ENCODE measurements at places on chromosomes 7 and 10.

DNA sequence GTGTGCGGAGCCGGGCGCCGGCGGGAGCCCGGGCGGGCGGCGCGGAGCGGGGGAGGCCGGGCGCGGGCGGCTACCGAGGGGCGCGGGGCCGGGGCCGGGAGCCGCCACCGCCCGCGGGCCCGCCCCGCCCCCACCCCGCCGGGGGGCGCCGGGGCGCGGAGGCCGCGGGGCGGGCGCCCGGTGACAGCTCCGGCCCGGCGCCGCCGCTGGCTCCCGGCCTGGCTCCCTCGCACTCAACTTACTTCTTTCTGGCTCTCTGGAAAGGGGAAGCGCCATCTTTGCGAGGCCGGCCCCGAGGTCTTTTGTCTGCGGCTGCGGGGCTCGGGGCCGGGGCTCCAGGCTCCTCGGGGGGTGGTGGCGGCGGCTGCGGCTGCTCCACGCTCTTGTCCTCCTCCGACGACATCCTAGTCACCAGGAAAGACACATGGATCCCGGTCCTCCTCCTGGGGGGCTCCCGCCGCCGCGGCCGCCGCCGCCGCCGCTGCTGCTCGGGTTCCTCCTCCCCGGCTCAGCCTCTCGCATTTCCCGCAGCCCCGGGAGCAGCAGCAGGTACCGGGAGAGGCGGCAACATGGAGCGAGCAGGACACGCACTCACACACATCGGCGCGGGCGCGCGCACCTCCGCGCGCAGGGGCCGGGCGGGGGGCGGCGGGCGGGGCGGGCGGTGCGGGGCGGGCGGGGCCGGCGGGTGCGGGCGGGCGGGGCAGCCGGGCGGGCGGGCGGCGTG lies at the start of gene KMT2C:
KMT2C (minus strand) TSS at position 620 of the 727 bp plus-strand sequence; CDS start at position 403, 217 bp downstream.
- DNase-seq, result no peak

- DNase-seq, result no peak
Observed at GRCh38 chr10:131920151-131920550, 19.3 kb downstream of the PPP2R2D start.

- DNase-seq, result no peak
Observed at GRCh38 chr7:73602721-73603651, 21.3 kb downstream of the MLXIPL start.

DNA sequence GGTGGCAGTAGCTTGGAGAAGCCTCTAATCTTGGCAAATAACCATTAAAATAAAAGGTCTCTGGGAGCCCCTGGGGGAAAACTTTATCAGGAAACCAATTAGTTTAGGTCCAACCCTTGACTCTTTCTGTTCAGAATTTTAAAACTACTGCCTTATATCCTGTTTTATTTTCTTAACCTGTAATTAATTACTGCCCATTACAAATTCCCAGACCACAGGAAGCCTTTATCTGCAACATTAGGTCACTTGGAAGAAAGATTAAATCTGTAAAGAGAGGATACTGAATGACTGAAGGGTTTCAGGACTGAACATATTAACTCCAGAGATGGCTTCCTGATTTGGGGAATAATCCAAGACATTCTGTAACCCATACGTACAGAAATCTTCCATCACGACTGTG lies 320.5 kb upstream of the SORCS1 start:
- no peak for DNase-seq

DNA sequence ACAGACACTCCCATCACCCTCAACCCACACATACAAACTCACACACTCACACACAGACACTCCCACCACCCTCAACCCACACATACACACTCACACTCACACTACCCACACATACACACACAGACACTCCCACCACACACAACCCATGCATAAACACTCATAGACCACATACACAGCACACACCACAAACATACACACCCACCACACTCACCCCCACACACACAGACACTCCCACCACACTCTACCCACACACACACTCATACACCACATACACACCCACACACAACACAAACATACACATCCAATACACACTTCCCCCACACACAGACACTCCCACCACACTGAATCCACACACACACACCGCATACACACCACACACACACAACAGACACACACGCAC lies 521.2 kb downstream of the TCERG1L start:
- no peak for DNase-seq

DNA sequence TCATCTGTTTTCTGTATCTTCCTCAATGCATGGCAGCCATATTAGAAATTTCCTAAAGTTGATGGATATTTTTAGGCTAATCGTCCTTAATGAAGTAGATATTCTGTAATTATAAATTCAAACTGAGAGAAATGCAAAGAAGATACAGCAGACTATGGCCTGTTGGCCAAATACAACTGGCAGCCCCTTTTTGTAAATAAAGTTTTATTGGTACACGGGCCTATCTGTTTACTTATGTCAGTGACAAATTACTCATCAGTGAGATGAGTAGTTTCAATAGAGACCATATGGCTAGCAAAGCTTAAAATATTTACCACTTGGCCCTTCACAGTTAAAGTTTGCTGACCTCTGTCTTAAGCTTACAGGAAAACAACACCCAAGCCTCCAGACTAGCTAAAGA lies 112.3 kb downstream of the HTR7 start:
- no peak for DNase-seq

DNA sequence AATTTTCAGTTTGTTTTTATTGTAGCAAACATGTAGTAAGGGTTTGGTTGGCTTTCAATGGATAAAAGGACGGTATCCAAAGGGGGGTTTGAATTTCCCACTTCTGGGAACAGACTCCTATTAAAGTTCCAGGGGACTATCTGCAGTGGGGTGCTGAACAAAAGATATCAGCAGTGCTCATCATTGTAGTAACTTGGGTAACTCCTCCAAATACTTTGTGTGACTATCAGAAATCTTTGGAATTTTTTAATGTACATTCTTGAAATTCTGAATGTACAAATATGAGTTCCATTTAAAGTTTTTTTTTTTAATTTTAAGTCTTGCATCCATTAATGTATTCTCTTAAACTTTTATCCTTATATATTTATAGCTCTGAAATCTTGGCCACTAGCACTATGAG lies 42.1 kb downstream of the CYP51A1 start:
- DNase-seq, result no peak

GRCh38 chr10:127151981-127152699 lies 44.3 kb downstream of the INSYN2A start:
- no peak for DNase-seq

DNA sequence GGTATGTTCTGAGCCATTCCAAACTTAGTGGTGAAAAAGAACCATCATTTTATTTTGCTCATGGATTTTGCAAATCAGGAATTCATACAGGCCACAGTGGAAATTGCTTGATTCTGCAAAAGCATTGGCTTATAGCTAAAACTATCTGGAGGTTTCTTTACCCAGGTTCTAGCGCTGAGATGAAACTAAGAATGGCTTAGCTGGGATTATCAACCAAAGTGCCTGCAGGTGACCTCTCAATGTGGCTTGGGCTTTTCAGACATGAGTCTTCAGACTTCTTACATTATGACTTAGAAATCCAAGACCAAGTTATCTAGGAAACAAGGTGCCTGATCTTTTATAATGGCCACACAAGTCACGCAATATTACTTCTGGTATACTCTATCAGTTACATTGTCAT lies 140.1 kb downstream of the HGF start:
- no peak for DNase-seq

- no peak for DNase-seq
Observed at GRCh38 chr7:68246189-68246633, 1249.6 kb downstream of the TYW1 start.

DNA sequence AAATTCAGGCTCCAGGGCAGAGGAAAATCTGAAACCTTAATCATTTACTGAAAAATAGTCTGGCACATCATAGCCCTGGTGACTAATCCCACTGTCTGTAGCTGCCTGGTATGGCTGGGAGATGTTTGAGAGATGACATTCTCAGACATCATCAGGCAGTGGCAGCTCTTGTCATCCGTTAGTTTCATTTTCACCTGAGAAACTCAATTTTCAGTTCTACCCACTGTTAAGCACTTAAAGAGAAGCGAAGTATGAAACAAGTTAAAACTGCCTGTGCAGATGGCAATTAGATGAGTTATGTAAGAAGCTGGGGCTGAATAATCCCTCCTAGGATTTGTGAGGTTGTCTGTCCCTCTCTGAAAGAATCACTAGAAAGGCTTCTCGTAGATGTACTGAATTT lies 150.2 kb downstream of the NSUN6 start:
- peak; percentile 30 for DNase-seq

All from stromal cell of bone marrow (primary cell).